GM12891 (cell line): ENCODE measurements at places on chromosomes 7 and 10.

- no peak for DNase-seq
Measured at GRCh38 chr7:137994216-137994615, 7.7 kb downstream of the CREB3L2 start.

DNA sequence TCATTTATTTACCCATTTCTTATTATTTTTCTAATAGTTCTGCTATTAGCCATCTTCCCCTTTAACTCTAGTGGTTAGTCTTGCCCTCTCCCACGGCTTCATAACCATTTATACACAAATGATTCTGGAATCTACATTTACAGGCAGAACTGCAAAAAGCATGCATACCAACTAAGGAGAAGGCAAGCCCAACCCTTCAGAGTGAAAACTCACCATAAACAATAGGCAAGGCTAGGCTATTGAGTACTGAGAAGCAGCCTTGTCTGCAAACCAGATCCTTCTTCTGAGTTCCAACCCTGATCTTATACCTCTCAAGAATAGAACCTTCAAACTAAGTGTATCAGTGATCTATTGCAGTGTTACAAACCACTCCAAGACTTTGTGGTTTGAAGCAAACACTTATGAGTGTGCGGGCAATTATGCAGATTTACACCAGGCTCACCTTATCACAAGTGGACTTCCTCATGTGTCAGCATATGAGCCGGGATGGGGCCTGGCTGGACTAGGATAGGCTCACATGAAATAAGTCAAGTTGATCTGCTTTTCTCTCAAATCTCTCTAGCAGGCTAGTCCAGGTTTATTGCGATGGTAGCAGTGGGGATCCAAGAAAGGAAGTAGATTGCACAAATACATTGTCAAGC, 896.9 kb upstream of the PHF14 start:
- no peak for DNase-seq

DNA sequence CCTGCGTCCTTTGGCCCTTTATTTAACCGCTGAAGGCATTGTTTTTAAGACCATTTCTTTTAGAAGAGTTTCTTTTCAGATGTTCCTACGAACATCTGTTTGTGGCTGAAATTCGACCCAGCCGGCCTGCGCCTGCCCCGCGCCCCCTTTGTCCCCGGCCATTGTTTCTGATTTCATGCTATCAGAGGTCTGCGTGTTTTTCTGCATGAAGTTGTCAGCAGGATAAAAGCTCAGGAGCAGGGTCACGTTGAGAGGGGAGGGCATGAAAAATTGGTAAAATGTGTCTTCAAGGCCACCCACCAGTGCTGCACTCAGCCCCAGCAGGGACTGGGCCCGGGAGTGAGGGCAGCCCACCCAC, 43.1 kb downstream of the NKX6-2 start:
- DNase-seq = no peak

DNA sequence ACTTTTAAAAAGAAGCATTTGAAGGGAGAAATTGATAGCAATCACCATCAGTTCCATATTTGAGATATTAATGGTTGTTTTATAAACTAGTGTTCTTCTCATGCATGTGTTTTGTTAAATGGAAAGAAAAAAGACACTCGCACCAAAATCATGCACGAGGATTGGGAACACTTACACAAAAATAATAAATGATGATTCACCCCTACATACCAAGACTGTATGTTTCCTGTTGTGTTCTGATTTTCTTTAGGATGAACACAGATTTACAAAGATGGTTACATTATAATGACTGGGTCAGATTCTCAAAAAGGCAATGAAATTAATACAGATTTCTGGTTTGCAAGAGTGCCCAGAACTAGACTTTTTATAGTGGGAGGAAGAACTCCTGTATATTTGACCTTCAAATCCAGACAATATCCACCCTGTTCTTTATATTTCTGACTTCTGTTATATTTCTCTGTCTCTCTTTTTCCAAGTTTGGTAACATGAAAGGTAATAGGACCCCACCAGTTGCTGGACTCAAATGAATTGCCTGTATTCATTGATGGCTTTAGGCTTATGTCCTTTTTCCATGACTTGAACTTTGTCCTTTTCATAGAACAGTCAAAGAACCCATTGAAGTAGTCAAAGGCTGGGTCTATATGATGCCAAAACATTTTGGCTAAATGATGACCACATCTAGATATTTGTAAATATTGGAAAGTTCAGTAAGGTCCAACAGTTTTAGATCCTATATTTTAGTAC, 54.4 kb downstream of the SEMA3A start:
- no peak for DNase-seq

DNA sequence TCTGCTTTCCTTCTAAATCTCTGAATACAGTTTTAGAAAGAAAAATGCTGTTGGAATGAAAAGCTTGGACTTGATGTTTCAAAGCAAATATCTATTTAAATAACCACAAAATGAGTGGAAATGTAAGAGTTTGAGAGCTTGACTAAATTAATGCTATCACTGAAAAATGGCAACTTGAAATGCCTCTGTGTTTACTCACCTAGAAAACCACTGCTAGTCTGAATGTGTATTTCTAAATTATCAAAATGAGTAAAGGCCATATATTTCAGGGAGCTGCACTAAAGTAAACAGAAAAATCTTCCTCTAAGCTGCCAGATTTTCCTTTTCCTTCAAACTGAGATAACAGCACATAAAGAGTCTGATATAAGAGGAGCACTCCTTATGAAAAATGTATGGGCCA, 87.9 kb downstream of the DPY19L1 start:
- no peak for DNase-seq

GRCh38 chr10:88157981-88158465, 294.6 kb downstream of the PTEN start:
- DNase-seq = no peak

DNA sequence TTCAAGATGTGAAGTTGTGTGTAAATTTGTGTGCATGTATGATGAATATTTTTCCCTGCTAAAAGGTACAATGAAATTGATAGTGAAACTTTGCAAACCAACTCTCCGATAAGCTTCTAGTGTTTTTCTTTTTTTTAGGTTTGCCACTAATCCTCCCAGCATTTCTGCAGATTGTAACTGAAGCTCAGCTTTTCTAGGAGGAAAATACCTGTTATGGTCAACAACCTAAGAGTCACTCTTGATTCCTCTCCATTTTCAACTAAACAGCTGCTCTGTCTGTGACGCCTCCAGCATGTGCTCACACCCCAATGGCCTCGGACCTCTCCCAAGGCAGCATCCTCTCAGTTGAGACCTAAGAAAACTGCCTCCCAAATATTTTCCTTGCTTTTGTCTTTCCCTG, 406.2 kb downstream of the KCNMA1 start:
- DNase-seq = no peak

DNA sequence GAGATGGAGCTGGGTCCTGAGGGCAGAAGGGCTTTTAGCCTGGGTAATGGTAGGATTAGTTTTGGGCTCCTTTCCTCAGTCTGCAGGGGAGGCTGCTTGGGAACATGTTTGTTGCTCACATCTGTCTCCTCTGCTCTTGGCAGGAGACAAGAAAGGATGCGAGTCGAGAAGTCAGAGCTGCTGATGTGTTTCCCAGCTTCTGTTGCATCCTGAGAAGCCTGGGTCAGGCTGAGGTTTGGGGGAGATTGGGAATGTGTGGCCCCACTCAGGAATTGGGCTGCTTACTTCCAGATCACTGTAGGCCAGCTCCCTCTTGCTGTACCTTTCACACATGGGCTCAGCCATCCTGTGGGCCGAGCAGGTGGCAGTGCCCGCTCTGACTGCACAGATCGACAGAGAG, 79.2 kb downstream of the CCNY start:
- DNase-seq = no peak

GRCh38 chr10:125060826-125061556, 99.4 kb downstream of the CTBP2 start:
- no peak for DNase-seq

DNA sequence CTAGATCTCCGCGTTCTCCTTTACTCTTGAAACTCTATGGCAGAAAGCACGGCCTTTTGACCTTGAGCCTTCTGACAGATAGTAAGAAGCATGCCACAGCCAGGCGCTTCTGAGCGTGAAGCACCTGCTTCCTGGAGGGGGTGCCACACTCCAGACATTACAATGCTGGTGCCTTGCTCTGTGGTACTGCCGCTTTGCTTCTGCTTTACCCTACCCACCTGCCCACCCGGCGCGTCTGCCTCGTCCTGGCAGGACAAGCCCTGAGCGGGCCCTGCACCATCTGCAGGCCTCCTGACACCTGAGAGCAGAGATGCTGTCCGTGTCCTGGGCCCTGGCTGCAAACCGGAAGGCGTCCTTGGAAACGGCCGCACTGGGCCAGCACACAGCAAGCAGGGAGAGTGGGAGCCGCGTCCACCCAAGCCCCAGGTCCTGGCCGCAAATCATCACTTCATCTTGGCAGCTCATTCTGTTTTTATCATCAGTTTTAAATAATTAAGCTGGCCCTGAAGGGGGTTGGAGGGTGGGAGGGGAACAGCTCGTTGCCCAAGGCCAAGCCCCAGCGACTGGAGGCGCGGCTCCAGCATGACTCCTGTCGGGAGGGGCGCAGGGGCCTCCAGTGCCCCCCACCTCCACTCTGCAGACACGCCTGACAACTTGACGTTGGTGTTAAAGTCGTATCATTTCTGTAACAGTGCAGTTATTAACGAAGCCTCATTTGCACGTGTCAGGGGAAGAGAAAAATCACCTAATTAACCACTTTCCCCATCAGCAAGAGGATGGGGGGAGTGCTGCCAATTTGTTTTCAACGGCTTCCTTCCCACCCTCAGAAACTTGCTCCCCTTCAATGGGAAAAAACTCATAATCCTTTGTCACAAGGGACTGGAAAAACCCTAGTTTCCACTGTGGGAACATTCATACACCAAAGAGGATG, 132.2 kb downstream of the MAD1L1 start:
- peak; percentile 70 for DNase-seq

DNA sequence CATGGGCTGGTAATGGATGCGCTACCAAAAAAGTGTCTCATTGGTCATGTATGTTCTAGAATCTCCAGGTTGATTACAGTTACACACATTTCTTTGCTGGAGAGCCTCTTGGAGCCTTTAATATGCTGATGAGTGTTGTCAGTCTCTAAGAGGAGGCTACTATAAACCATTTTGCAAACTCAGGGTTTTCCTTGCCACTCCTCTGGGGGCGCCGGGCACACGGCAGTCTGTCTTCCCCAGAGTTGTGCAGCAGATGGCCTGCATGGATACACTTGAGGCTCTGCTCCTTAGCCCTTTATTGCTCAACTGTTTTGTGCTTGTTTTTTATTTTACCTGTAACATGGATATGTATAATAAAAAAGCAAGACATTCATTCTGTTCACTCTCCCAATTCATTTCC, 196.5 kb downstream of the ACTR3B start:
- DNase-seq = no peak

DNA sequence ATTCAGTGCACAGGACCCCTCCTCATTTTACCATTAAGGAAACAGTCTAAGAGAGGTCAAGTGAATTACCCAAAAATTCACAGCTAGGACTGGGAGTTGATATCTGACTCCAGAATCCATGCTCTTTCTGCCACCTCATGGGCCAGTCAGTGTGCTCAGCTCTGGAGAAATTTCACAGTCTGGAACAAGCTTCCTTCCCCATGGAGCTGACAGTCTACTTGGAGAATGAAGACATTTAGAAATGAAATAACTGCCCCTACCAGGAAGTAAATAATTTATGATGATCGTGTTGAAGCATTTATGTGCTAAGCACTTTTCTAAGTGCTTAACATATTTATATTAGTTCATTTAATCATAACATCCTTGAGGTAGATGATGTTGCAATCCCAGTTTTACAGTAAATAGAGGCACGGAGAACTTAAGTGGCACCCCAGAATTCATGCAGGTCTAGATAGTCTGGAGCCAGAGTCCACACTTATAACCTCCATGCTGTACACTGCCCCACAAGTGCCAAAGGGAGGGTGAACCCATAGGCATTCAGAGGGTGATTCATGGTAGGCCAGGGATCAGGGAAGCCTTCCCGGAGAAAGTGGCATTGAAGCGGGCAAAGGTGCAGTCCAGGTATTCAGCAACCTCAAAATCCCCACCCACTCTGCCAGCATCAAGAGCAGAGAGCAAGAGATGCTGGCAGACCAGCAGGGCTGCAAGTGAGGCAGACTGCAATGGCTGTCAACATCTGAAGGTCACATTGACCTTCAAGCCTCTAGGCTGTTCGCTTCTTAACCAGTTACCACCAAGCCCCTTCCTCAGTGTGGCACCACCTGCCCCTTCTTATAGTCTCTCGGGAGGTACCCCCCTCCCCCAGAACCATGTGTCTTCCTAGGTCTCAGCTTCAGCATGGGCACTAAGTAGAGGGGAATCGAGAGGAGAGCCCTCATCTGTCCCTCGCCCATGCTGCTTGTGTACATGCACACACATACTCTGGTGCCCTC, 38.4 kb upstream of the LRRC4 start:
- no peak for DNase-seq

GRCh38 chr10:113158183-113158582, 208.1 kb downstream of the TCF7L2 start:
- no peak for DNase-seq

DNA sequence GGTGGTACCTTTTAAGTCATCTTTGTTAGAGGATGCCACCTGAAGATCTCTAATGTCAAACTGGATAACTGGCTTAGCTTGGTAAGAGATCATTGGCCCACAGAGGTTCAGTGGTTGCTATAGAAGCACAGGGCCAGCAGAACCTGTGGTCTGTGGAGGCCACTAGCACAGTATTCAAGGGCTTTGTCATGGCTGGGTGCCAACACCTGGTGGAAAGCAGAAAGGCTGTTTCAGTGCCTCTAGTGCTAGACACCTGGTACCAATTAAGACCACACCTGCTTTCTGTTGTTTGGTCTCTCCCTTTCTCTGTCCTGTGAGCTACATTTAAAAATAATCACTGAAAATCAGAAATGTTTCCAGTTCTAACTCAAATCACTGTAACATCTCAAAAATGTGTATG, 10.0 kb upstream of the PCGF5 start:
- no peak for DNase-seq

- no peak for DNase-seq
Measured at GRCh38 chr7:79692015-79692414, 238.5 kb upstream of the MAGI2 start.

GRCh38 chr7:44065431-44066110, at the start of gene PGAM2:
Gene PGAM2, minus strand, starts transcription at chr7:44065567. Its CDS starts 38 bp downstream, at chr7:44065529.
- DNase-seq = no peak

- DNase-seq = no peak
Measured at GRCh38 chr10:7915923-7916536, 97.7 kb downstream of the TAF3 start.

DNA sequence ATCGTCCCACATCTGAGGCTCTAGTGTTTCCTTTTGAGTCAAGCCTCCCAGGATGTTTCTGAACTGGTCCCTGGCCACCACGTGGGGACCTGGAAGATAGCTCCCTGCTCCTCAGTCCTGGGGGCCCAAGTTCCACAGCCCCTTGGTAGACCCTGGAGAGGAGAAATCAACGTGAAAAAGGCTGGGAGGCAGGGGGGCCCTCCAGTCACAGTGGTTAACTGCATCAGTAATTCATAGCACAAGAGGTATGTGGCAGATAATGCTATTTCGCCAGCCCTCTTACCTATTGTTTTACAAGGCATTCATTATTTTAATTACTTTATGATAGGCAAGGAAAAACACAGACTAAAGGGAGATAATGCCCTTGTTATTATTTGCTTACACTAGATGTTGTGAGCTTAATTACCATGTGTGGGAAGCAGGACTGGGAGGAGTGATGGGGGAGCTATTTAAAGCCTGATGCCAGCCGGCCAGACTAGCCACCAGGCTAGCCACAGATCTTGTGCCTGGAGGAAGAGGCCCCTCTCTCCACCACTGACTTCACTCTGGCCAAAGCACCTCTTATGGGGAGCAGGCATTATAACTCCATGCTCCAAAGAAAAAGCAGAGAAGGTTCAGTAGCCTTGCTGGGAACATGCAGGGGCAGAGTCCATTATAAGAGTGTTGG, 230.7 kb downstream of the KCNMA1 start:
- no peak for DNase-seq
